ENCODE measurements at places on chromosomes 2 and 18.
A peak's percentile ranks its signal among the peaks of the same experiment; 100 is the strongest.

DNA sequence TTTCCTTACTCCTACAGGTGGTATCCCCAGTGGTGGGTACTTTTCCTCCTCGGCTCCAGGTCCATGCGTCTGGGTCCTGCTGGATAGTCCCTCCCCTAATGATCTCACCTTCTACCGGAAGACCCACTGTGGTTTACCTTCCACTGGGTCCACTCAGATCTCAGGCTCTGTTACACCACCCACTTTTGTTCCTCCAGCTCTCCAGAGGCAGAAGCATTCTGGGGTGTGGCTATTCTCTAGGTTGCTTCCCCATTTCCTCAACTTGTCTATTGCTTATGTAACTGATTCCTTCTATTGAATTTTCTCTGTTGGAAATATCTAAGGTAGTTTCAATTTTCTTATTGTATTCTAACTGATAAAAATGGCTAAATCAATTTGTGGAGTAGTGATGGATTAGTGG, 87.6 kb upstream of the GALNT5 start:
- DNase-seq, result no peak

- DNase-seq, result no peak
These were observed 354.2 kb downstream of the CDH7 start for GRCh38 chr18:66105016-66105415.

GRCh38 chr2:12081481-12082210, 335.2 kb downstream of the LPIN1 start:
- DNase-seq, result no peak

DNA sequence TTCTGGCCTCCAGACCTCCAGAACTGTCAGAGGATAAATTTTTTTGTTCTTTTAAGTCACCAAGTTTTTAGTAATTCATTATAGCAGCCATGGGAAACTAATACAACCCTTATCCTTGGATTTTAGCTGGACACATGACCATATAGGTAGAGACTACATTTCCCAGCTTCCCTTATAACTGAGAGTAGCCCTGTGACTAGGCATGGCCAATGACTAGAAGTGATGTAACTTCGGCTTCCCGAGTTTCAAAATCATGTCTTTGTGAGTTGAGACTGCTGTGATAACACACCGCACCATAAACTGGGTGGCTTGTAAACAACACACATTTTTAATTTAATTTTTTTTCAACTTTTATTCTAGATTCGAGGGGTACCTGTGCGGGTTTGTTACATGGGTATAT, 134.0 kb upstream of the SERTAD2 start:
- no peak for DNase-seq

DNA sequence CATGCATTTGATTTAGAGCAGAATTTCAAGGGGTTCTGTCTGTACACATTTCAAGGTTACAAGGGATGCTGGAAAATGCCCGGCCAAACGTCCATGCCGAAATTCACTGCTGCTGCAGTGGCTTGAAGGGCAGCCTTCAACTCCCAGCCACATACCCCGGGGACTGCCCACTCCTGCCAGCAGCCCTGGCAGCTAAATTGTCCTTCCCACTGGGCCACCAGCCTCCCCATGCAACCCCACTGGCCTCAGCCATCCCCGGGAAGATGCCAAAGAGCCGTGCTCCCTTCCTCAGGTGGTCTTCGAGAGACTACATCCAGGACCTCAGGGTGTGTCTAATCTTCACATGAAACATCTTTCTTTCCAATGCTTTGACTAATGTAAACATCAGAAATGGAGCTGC, 478.7 kb upstream of the MYT1L start:
- no peak for DNase-seq

DNA sequence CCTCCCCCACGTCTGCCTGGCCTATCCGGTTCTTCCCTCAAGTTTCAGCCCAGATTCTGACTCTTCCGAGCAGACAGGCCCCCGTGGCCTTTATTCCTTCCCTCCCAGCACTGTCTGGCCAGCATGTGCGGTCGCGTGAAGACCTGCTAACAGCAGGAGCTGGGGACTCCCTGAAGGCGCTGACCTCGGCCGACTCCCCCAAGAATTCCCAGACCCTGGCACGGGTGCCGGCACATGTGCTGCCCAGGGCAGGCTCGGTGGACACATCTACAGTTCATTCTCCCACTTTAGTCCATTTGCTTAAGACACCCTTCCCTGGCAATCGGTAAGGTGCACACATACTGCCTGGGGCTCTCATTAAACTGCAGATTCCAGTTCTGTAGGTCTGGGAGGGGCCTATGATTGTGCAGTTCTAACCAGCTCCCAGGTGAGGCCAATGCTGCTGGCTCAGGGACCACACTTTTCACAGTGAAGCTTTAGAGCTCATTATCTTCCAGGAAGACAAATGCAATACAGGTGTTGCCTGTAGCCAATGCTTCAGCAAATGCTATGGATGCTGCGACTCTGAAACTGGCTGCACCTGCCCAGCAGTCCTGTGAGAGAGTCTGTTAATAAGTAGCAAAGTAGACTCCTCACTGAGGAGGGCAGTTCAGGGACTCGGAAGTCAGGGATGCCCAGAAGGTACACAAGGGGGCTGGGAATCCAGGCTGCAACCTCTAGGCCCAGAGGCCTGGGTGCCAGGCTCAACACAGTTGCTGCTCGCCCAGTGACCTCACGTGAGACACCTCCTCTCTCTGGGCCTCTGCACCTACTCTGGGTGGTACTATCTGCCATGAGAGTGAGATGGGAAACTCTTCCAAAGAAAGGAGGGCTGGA, 45.4 kb upstream of the TAF1B start:
- DNase-seq, result no peak

GRCh38 chr18:77470569-77471413, 221.1 kb downstream of the GALR1 start:
- DNase-seq, result no peak

- no peak for DNase-seq
These were observed 62.0 kb downstream of the ANKRD44 start for GRCh38 chr2:197248623-197249022.

DNA sequence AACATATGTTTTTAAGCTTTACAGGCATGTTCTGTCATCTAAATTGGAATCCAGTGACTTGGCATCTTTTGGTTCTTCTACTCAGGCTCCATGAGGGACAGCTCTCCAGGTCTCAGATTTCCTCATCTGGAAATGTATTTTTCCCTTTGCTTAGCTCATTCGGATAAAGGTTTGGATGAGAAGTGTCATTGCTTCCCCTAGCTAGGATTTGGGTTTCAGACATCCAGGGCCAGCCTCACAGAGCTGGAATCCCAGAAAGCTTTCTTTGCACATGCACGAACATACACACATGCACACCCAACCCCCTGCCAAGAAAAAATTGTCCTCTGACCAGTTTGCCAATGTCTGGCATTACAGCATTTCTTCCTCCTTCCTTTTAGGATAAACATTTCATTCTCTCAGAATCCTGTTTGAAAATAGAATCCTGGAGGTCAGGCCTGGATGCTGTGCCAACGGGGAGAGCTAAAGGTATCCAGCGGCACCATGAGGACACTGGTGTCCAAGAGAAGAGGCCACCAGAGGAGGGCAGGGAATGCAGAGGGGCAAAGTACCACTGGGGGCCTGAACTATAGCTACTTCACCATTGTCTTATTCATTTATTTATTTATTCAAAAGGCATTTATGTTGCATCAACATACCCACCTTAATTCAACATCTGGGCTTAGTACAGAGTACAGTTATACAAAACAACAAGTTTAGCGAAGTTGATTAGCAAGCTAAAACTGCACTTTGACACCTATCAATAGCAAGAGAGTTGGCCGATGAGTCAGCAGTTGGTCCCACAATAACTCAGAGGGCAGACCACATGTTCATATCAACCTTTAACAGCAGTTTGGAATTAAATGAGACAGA, 97.9 kb upstream of the ATL2 start:
- DNase-seq, result no peak

DNA sequence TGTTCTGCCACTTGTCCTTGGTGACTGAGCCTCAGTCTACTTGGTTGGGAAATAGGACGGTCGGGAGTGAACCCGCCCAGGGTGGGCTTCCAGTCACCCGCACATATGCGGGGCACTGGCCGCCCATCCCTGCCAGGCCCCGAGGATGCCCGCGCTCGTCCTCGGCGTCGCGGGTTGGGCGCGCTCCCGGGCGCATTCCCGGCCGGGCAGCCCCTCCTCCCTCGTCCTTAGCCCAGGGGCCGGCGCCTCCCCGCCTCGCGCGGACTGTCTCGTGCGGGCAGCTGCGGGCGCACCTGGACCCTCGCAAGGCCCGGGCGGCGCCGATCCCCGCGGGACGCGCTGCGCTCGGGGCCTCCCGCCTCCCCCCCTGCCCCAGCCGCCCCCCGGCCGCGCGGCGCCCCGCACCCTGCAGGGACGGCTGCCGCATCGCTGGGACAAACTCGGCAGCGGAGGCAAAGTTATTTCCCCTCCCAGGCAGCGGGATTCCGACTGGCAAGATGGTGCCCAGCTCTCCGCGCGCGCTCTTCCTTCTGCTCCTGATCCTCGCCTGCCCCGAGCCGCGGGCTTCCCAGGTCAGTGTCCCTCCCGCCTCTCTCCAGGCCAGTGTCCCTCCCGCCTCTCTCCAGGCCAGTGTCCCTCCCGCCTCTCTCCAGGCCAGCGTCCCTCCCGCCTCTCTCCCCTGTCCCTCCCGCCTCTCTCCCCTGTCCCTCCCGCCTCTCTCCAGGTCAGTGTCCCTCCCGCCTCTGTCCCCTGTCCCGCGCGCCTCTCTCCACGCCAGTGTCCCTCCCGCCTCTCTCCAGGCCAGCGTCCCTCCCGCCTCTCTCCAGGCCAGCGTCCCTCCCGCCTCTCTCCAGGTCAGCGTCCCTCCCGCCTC, at the start of gene FBLN7:
Gene FBLN7, plus strand, starts transcription at position 227 of the 874 bp plus-strand sequence. Its CDS starts 271 bp downstream, at position 498.
- DNase-seq, result peak; percentile 53

DNA sequence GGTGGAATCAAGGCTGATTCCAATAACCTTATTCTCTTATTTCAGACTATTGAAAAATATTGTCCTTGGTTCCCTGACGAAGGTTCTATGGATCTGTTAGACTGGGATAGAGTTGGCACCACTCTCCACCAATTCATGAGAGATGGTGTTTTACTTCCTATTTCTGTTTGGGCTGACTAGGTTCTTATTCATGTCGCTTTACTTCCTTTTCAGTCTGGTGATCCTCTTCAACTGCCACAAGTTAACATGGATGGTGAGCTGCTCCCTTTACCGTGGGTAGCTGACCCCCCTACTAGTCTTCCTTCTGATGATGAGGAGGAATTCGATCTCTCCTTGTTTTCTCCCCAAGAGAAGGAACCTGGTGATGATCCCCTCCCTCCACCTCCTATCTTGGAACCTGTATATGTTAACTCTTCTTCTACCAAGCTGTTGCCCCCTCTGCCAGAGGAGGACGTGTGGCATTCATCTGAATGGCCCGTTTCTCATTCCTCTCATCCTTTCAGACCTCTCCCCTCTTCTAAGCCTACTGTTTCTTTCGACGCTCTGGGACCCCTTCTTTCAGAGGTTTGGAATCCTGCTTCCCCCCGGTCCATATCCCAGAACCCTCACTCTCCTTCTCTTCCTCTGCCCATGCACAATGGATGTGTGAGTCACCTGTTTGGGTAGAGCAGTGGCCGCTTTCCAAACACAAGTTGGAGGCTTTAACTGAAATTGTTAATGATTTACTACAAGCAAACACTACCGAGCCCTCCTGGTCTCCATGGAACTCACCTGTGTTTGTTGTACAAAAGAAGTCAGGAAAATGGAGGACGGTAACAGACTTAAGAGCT, 13.5 kb upstream of the CNOT11 start:
- DNase-seq, result no peak

- no peak for DNase-seq
These were observed 191.7 kb downstream of the CAMKMT start for GRCh38 chr2:44553456-44553855.

DNA sequence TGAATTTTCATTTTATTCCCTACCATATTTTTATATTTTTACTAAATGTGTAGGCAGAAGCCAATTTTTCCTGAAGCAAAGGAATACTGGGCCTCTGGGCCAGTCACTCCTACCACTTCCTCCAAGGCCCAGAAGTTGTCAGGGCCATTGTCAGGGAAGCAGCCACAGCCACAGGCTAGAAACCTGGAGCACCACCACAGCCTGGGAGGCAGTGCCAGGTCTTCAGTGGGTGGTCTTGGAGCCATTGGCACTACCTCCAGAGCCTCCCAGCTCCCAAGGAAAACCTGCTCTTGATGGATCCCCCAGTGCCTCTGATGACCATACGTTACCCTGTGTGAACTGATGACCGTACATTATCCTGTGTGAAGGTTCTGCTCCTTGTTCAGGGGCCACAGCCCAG, 135.6 kb upstream of the SP5 start:
- DNase-seq, result no peak

GRCh38 chr2:23596316-23596885, 211.4 kb downstream of the KLHL29 start:
- no peak for DNase-seq

GRCh38 chr18:45745817-45746461, 22.0 kb downstream of the SLC14A1 start:
- DNase-seq, result no peak

DNA sequence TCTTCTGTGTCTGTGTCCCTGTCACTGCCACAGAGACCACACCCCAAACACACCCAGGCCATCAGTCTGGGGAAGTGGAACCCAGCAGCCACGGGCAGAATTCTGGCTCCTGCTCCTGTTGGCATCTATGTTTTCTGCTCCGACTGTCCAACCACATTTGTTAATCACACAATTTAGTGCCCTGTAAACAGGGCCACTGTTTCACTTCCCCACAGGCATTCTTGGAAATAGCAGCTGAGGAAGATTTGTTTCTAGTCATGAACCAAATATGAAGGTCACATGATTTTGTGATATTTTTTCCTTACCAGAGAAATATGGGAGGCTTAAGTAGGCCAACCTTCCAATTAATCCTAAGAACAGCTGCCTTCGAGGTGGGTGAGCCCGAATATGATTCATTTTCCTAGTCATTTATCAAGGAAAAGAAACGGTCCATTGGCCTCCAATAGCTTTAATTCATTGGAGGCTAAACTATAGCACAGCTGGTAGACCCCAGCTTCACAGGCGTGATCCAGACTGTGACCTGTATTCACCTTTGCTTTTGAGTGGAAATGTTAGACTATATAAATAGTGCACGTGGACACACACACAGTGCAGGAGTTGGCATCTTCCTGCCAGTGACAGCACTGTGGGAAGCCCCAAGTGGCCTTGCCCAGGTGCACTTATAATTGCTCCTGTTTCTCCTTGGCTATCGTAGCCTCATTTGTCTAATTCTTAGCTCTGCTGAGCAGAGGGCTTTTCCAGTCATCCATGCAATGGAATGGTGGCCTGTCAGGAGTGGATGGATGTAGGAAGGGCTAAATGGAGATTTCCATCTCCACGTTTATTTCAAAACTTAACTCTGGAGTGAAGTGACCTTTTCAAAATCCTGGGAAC, 267.9 kb downstream of the LPIN1 start:
- DNase-seq, result no peak
